ENCODE measurements at places on chromosomes 2 and 18. TPM values are rescaled to one million over a fixed set of nuclear protein-coding genes. Genes with fewer than 3 reads are reported as not detected.

Gene SERPINB12
- 0.71 TPM for polyA plus RNA-seq

Gene CYS1
- polyA plus RNA-seq: 10.5 TPM

Gene MRO
- polyA plus RNA-seq: 0.21 TPM

Gene ANKRD30B
- not detected for polyA plus RNA-seq

DNA sequence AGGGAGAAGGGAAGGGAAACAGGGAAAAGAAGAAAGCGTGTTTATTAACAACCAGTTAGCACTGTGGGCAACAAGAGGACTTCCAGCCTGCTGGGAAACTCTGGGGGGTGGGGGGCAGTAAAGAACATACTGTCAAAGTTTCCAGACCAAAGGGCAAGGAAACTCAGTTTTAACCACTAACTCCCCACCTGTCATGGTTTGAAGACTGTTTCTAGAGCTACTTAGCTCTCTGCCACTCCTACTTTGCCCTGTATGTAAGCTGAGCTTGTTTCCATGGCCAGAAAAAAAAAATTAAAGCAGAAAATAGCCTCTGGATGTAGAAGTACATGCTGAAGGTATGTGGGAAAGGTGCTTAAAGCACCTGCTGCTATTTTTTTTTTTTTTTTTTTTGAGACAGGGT, 11.0 kb upstream of the PTPN2 start:
- no peak for DNase-seq

DNA sequence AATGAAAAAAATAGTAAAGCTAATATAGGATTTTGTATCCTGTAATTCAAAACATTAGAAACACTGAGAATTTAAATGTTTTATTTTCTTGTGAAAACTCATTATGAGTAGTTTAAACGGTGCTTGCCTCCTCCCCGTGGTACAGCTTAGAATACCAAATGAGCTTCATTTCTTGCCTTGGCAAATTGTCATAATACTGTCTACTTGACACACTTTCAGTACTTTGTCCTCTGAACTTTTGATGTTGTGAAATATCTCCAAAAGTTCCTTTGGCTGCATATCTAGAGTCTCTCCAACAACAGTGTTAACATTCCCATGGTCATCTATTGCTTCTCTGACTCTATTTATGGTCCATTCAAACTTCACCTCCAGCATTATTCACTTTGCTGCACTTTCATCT, 61.9 kb upstream of the EPB41L5 start:
- DNase-seq: no peak

DNA sequence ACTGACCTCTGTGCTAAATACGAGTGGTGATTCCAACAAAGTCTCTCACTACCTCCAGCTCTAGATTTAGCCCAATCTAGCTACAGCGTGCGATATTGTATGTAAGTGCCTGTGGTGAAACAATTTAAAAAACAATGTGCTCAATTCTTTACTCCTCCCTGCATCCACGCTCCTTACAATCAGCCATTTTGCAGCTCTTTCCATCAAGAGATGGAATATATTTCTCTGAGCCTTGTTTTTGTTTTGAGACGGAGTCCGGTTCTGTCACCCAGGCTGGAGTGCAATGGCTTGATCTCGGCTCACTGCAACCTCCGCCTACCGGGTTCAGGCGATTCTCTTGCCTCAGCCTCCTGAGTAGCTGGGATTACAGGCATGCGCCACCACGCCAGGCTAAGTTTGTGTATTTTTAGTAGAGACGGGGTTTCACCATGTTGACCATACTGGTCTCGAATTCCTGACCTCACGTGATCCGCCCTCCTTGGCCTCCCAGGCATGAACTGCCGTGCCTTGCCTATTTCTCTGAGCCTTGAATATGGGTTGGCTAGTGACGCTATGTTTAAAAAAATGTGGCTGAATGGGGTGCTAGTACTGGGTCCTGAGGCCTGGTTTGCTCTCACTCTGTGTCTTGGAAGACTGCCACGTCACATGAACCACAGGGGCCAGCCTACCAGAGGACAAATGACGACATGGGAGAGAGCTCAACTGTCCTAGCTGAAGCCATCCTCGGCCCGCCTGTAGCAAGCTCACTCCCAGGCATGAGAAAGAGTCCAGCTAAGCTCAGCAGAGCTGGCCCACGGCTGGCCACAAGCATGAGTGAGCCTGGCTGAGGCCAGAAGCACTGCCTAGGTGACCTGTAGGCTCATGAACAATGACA, 14.8 kb downstream of the WDFY1 start:
- peak; percentile 41 for DNase-seq

DNA sequence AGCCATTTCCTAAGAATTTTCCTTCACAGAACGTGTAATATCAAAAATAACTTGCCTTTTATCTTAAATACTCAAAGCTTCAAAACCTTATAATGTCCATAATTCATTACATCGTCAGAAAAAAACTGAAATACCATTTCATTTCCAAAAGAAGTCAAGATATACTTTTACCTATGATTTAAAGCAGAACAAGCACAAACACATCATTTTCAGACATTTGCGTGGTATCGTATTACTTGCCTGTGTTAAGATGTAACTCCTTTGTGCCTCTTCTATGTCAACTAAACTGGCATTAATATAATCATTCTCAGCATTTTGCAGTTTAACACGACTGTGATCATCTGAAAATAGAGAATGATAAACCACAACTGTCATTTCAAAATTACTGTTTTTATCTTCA, 47.5 kb downstream of the PTPN2 start:
- no peak for DNase-seq

GRCh38 chr2:101873543-101873942, 118.2 kb upstream of the IL1R2 start:
- peak; percentile 26 for DNase-seq

DNA sequence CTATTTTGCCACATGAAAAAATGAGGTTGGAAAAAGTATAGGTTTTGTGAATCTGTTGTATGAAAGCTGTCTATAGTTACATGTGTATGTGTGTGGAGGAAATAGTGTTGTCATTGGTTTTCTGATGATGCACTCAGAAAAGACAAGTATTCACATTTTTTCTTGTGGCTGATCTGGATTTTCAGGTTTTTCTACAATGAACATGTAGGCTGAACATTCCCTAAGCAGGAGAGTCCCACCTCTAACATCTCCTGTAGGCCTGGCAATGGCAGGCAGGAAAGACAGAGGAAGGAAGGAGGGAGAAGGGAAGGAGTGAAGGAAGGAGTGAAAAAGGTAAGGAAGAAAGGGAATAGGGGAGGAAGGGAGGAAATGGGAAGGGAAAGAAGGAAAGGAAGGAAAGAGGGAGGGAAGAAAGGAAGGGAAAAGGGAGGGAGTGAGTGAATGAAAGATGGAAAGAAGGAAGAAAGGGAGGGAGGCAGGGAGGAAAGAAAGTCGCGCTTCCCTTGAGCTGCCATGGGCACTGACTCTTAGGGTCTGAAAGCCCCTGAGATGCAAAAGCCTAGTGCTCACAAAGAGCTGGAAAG, 495 bp upstream of the IL36RN start:
- no peak for DNase-seq

DNA sequence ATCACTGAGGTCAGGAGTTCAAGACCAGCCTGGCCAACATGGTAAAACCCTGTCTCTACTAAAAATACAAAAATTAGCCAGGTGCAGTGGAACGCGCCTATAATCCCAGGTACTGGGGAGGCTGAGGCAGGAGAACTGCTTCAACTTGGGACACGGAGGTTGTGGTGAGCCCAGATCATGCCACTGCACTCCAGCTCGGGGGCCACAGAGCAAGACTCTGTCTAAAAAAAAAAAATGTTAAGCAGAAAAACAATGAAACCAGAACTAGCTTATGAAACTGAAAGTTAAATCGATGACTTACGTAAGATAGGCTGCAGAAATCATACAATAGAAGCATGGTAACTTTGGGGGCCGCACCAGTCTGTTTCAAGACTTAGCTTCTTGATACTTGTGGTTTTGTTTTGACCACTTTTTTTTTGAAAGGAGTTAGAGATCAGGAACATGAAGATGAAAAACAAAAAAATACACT, 6.2 kb upstream of the GPR155 start:
- peak; percentile 26 for DNase-seq

DNA sequence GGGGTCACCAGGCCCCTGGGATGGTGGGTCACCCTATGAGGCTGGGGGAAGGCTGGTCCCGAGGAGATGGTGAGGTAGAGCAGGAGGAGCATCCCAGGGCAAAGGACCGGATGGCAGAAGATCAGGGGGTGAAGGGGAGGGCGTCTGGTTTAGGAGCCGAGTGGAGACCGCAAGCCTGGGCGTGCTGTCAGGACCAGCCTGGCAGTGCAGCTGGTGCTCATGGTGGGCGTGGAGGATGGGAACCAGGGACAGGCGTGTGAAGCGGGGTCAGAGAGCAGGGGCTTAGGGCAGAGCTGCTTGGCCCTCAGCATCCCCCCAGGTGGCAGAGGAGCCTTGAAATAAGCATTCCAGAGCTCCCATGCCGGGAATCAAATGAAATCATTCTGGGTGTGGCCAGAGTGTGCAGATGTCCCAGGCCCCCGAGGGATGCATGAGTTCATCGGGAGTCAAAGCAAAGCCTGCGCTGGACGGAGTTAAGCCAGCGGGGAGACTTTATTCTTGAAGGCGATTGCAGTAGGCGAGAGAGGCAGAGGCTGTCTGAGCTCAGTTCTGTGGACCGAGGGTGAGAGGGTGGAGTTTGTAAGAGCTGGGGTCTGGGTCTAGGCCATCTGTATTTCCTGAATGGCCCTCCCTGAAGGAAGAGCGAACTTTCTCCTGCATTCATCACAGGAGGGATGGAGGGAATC, 33.1 kb upstream of the MBP start:
- DNase-seq: peak; percentile 96

- no peak for DNase-seq
These were observed 1127.4 kb downstream of the RPIA start for GRCh38 chr2:89818873-89819272.

DNA sequence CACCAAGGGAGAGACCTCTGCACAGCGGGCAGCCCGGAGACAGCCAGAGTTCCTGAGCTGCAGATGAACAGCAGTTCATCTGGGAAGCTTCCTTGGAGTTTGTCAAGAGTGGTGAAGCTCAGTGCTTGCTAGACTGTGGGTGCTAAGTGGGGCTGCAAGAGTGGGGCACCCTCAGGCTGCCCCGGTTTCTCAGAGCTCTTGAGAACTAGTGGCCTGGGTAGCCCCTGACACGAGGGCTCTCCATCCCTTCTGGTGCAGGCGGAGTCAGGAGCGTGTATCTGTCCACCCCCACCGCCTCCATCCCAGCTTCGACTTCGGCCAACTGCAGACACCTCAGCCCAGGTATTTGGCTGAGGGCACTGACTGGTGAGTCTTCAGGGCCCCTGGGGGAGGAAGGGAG, 222.0 kb downstream of the LOXHD1 start:
- no peak for DNase-seq

DNA sequence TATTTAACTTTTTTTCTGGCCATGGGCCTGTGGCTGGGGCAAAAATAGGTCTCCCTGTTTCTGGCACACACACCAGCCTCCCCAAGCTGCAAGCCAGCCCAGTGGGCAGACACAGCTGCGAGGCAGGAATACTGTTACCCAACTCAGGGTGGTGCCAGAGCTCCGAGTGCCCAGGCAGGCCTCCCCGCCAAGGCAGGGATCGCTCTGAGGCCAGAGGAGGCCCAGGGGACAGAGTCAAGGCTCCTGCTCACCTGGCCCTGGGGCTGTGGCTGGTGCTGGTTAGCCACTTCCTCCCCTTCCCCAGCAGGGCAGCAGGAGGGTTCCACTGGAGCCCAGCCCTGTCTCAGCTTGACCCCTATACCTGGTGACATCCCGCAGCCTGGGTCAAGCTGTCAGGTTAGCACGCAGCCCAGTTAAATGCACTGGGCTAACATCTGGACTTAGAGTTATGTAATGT, 67.1 kb upstream of the EPAS1 start:
- DNase-seq: no peak
